ENCODE measurements at places on chromosomes 1 and 21. TPM values are rescaled to one million over a fixed set of nuclear protein-coding genes. Genes with fewer than 3 reads are reported as not detected.

PGLYRP4 gene
- 0.48 TPM for total RNA-seq

DNA sequence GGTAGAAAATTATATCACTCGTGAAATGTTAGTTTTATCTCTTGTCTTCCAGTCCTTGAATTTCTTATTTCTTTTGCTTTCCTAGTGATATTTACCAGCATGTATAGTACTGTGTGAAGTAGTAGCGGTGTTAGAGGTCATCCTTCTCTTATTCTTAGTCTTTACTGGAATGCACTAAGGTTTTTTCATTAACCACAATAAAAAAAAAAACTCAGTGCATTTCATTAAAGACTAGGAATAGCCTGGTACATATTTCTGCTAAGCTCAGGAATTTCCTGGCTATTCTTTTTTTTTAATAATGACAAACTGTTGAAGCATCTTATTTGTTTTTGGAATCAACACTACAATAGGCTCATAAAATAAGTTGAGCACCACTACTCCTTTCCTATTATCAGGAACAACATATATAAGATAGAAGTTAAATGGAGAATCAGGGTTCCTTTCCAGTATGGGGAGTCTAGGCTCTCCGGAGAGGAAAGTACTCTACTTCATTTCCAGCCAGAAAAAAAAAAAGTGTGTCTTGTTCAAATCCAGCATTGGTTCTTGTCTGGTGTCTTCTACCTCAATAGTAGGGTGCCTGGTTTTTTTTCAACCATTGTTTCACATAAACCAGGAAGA is 60.0 kb downstream of the TNFSF18 start:
- DNase-seq: no peak

DNA sequence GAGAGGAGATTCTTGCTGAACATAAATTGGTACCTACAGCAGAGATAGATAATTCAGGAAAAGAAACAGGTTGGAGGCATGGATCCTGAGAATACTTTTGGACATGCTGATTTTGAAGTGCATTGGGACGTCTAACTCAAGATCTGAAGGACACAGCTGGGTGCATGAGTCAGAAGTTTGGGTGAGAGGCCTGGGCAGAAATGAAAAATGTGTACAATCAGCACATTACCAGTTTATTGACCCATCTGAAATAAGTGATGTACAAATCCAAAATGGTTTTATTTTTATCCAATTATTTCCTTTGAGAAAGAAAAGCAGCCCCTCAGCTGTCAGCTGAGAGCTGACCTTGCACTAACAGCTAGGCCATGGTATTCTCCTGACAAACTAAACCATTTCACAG is 975.2 kb upstream of the B3GALT2 start:
- no peak for DNase-seq

DNA sequence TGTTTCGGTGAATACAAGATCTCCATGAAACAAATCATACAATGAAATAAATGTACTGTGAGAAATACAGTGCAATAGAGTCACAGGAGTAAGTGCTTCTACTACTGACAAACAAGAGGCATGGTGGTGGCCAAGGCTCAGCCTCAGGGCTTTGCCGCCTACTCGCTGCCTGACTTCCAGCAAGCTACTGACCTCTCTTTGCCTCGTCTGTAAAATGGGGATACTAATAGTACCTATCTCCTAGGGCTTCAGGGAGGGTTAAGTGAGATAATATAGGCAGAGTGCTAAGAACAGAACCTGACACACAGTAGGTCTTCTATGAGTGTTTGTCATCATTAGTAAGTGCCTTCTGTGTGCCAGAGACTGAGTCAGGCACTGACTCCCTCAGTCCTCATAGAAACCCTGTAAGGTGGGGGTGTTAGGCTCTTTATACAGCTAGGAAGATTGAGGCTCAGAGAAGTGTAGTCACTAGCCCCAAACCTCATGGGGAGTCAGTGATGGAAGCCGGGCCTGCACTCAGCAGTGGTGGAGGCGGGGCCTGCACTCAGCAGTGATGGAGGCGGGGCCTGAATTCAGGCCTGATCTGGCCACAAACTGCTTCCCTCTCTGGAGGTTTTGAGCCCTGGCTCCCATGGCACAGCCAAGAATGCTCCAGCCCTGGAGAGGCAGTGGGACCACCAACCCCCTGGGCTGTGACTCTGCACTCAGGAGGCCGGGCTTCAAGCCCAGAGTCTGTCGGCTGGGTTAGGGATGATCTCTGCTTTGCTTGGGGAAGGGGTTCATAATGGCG is 6.8 kb downstream of the BSND start:
- DNase-seq: no peak

DNA sequence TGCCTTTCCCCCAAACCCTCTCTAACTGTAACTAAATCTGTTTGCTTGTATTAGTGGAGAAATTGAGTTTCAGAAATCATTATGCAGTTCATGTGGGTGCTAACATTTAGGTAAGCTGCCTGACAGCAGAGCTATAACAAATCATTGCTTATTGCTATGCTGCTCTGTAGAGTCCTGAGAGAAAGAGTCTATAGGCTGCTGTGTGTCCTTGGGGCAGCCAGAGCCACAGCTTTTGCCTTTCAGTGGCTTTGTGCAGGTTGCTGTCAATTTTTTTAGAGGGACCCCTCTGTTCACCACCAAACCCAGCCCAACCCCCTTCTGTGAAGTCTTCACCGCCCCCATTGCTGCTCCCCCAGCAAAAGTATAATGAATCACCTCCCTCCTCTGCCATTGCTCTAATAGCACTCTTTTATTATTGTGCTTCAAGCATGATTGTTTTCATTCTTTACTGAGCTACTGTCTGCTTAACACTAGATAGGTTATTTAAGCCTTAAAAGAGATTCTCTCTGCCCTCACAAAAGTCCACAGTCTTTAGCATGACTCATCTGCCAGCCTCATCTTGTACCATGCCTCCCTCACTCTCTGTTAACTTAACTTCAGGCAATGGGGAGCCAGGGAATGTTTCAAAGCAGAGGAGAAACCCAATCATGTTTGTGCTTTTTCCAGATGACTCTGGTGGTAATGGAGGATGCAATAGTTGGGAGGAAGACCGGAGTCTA is 38.6 kb downstream of the DIRAS3 start:
- DNase-seq: no peak

DNA sequence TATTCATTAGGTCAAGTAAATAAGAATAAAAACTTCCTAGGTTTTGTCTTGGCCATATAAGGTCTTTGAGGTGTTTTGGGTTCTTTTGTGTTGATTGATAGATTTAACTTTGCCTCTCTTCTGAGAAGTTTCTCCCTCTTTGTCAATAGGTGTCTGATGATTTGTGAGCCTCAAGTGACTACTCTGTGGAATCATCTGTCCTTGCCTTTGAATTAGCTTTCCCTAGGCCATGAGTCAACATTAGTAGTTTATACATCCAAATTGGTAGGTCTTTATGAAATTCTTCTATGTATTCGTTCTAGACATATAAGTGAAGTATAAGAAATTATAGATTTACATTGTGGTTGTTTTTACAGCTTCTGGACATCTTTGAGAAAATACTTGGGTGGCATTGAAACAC is 864.4 kb downstream of the USP25 start:
- no peak for DNase-seq
